ENCODE measurements at places on chromosomes 7 and 10. TPM values are rescaled to one million over a fixed set of nuclear protein-coding genes. Genes with fewer than 3 reads are reported as not detected.
A peak's percentile ranks its signal among the peaks of the same experiment; 100 is the strongest.

Gene LBX1
- not detected for total RNA-seq

Gene C7orf33
- not detected for total RNA-seq

GRCh38 chr10:21372651-21373410 lies 152.7 kb downstream of the SKIDA1 start:
- DNase-seq, result peak; percentile 68

DNA sequence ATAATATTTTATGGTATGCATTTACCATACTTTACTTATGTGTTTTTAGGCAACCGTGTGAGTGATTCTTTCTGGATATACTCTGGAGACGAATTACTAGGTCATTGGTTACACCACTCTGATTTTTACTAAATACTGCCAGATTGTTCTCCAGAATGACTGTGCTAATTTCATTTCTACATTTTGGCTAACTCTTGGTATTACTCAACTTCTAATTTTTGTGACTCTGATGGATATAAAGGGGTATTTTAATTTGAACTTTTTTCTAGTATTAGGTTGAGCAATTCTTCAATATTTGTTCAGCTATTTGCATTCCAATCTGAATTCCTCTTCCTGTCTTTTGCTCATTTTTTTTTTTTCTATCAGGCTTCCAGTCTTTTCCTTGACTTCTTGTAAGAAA lies 223.6 kb downstream of the MDFIC start:
- no peak for DNase-seq

- peak; percentile 50 for DNase-seq
Observed at GRCh38 chr10:69335063-69335587, 56.8 kb downstream of the HK1 start.

GRCh38 chr10:27569946-27570345 lies 65.8 kb downstream of the RAB18 start:
- no peak for DNase-seq

GRCh38 chr10:112429147-112429546 lies 17.6 kb downstream of the ZDHHC6 start:
- DNase-seq, result no peak

DNA sequence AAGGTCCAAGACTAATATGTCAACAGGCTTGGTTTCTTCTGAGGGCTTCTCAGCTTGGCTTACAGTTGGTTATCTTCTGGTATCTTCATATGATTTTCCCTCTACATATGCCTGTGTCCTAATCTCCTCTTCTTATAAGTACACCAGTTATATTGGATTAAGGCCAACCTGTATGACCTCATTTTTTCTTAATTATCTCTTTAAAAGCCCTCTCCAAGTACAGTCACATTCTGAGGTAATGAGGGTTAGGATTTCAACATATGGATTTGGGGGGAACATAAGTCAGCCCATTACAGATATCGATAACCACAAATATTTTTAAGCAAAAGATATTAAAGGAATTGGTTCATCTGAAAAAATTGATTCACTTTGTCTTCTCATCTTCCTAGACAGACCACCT lies 49.2 kb downstream of the IQUB start:
- DNase-seq, result no peak

- DNase-seq, result no peak
Observed at GRCh38 chr7:23247603-23248335, 1.2 kb downstream of the GPNMB start.

All from activated CD8-positive, alpha-beta T cell treated with anti-CD3 and anti-CD28 coated beads, Interleukin-2, amount 10 ng/mL, durations not matched to agents 7 days and 5 days (primary cell).